ENCODE measurements at places on chromosomes 13 and 19. TPM values are rescaled to one million over a fixed set of nuclear protein-coding genes. Genes with fewer than 3 reads are reported as not detected.

BCL3 gene
- 3.1 TPM for total RNA-seq

LIM2 gene
- not detected for total RNA-seq

SIAH3 gene
- total RNA-seq = under 0.01 TPM

TLE6 gene
- not detected for total RNA-seq

SIGLEC12 gene
- total RNA-seq = not detected

ARGLU1 gene
- 20.7 TPM for total RNA-seq

EVI5L gene
- 12.0 TPM for total RNA-seq

SYNE4 gene
- total RNA-seq = 9.4 TPM

MICOS13 gene
- 31.5 TPM for total RNA-seq

SMIM17 gene
- 0.24 TPM for total RNA-seq

P2RY11 gene
- total RNA-seq = 1.7 TPM

RASIP1 gene
- total RNA-seq = 3.2 TPM

RETN gene
- total RNA-seq = not detected

ZNF547 gene
- total RNA-seq = 3.1 TPM

FGF22 gene
- total RNA-seq = not detected

GJB6 gene
- total RNA-seq = 51.8 TPM

NCR1 gene
- not detected for total RNA-seq
